Stimulated activated CD4-positive, alpha-beta T cell treated with anti-CD3 and anti-CD28 coated beads, TNF-alpha, amount 100 ng/mL, for 24 hours (primary cell): ENCODE measurements at places on chromosomes 16 and 17.
A peak's percentile ranks its signal among the peaks of the same experiment; 100 is the strongest.

- DNase-seq = no peak
Measured at GRCh38 chr17:42618442-42619150, 9.1 kb downstream of the TUBG1 start.

- DNase-seq = no peak
Measured at GRCh38 chr17:5050278-5050677, 15.1 kb upstream of the SLC52A1 start.

- DNase-seq = no peak
Measured at GRCh38 chr17:30203471-30203981, 32.0 kb downstream of the SLC6A4 start.

GRCh38 chr16:24819462-24820040, 26.2 kb upstream of the SLC5A11 start:
- no peak for DNase-seq

DNA sequence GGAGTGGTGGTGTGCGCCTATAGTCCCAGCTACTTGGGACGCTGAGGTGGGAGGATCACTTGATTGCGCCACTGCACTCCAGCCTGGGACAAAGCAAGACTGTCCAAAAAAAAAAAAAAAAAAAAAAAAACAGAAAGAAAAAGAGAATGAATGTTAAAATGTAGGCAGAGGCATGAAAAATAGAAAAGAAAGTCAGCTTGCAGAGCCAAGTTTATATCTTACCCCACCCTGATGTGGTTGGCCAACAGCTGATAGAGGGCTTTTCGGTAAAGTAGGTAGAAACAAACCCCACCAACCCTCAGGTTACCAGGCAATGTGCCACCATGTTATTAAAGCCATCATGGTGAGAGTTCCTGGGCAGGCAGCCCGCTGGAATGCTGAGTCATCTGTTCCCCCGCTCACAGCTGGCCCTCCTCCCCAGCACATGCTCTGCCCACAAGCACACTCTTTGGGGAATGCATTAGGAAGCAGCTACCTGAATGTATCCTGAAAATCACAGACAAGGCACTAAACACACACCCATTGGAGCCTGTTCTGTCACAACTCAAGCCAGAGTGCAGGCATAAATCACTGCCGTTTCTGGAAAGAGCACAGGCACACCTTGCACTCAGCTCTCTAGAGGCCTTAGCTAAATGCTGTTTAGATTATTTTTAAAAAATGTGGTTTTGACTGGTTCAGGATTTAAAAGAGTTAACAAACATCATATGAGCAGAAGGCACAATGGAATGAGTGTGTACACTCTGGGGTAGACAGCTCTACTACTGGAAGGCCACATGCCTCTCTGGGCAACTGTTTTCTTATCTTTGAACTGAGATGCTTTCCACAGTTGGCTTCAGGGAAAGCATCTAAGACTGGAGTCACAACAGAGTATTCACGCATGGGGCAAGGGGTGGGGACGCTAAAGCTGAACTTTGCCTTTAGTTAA, 128.5 kb downstream of the PARN start:
- DNase-seq = no peak

DNA sequence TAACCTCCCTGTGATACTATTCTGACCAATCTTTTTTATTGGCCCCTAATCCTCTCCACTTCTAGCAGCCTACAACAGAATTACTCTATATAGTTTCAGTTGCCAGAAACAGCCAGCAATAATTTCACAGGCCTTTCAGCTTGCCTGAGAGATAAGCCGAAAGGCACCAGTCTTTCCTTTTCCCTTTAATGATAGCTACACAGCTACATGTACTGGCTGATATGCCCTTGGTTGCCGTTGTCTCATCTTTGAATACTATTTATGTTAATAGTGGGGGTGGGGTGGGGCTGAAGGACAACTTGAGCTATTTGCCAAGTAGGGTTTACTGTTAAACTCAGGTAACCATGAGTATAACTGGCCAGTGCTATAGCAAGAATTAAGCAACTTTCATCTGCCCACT, 35.8 kb upstream of the RASL10B start:
- DNase-seq = no peak

- DNase-seq = no peak
Measured at GRCh38 chr16:72434159-72434558, 262.2 kb upstream of the PMFBP1 start.

DNA sequence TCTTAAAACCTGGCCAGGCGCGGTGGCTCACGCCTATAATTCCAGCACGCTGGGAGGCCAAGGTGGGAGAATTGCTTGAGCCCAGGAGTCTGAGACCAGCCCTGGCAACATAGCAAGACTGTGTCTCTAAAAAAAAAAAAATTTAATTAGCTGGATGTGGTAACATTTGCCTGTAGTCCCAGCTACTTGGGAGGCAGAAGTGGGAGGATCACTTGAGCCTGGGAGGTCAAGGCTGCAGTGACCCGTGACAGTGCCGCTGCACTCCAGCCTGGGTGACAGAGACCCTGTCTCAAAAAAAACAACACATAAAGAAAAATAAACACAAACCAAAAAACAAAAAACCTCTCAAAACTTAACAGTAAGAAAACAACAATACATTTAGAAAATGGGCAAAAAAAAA, 106.3 kb downstream of the SMG6 start:
- DNase-seq = no peak

- peak; percentile 22 for DNase-seq
Measured at GRCh38 chr16:1645914-1646525, 32.1 kb upstream of the JPT2 start.

- no peak for DNase-seq
Measured at GRCh38 chr16:75197522-75198134, 9.3 kb downstream of the CTRB2 start.

- no peak for DNase-seq
Measured at GRCh38 chr17:82627405-82627804, 20.8 kb downstream of the WDR45B start.

DNA sequence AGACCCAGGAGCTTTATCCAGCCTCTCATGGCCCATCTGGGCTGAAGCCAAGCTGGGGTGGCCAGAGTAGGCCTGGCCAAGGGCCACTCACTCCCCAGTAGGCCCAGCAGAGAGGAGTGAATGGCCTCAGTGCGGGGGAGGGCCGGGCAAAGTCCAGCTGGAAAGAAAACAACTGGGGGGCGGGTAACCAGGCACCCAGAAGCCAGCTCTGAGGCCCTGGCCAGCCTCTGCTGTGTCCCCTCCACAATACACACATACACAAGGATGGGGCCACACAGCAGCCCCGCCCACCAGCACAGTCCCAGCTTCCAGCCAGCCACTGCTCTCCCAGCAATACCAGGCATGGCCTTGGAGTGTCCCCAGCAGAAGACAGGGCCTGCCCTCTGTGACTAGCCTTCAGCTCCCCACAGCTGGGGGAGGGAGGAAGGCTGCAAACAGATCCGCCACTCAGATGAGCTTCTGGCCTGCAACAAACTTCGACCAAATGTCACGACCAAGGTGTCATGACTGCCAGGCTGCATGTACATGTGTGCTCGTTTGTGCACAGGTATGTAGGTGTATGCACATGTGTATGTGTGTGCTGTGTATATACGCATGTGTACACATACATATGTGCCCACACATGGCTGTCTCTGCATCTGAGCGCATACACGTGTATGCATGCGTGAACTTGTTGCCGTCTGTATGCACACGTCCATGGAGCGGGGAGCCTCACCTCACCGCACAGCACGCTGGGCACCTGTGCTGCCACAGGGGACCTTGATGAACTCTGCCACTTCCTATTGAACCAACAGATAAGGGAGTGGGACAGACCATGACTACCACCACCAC, 5.0 kb downstream of the CARHSP1 start:
- DNase-seq = no peak

DNA sequence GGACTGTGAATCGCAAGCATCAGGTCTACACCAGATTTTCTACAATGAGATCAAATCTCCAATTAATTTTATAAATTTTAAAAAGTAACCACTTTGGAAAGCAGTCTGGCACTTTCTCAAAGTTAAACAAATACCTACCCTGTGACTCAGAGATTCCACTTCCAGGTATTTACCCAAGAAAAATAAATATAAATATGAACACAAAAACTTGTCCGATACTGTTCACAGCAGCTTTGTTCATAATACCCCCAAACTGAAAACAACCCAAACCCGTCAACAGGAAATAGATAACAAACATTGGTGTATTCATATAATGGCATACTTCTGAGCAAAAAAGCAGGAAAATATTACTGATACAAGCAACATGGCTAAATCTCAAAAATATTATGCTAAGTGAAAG, 12.1 kb downstream of the ZDHHC7 start:
- DNase-seq = no peak

GRCh38 chr16:69922200-69922599, 28.9 kb upstream of the CLEC18A start:
- DNase-seq = no peak
